NCI-H2171 treated with DMSO at 0.1 percent for 48 hours (cell line): ENCODE measurements at places on chromosomes 1 and 21.

DNA sequence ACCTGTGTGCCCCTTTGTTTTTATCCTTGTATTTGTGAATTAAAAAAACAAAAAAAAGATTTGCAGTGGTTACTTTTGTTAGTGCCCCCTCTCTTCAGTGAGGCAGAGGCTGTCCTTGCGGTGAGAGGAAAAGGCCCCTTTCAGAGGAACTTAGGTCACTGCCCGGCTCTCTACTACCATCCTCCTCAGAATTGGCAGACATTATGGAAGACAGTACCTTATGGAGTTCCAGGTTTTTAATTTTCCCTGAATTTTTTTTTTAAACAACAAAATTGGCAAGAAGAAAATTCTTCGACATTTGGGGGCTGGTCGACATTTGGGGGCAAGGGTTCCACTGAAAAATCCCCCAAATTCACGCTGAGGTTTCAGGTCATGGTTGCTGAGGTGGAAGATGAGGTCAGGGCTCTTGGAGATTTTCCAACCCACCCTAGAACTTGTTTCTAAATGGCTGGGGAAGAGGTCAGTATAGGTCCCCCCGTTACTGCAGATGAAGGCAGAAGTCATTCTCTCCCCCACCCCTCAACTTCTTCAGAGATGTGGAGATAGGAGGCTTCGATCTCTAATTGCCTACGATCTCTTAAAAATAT is 5.3 kb downstream of the RXFP4 start:
- no peak for DNase-seq

DNA sequence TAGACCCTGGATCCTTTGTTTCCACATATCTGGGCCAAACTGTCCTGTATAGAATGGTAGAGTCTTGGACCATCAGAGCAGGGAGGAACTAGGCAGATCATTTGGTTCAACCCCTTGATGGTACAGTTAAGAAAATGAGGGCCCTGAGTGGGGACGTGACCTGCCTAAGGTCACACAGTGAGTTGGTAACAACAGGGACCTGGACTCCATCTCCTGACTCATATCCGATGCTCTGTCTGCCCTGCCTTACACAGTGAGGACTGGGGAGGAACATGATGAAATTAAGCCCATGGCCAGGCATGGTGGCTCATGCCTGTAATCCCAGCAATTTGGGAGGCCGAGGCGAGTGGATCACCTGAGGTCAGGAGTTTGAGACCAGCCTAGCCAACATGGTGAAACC is 440.2 kb downstream of the PTPRU start:
- no peak for DNase-seq

GRCh38 chr1:169138866-169139670 is 32.6 kb downstream of the ATP1B1 start:
- DNase-seq, result no peak

- no peak for DNase-seq
These were observed 61.0 kb downstream of the POFUT2 start for GRCh38 chr21:45226540-45227326.

DNA sequence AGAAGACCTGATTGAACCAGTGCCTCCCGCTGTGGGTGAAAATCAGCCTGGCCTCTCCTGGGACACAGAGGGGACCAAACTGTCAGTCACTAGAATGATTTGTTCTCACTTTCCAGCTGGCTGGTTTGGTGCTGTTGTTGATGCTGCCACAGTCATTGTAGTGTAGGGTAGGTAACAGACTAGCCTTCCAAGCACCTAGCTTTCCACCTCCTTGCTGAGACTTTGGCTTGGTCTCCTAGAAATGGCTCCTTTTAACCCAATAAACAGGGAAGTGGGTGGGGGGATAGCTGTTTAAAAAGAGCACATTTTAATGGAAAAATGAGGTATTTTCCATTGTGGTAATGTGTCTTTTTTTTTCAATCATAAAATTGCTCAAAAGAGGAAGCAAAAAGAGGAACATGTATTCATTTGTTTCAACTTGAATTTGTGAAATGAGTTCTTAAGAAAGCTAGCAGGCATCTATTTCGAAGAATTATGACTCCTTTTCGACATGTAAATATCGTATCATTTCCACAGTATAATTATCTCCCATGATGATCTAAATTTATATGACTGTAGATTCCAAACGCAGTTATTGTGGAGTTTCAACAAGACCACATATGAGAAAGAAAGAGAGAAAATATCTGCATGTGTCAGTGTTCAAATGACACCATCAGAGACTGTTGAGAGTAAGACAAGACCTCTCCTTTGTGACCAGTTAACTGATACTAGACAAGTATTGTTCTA is 190.1 kb downstream of the HLX start:
- no peak for DNase-seq
